MM.1S (cell line): ENCODE measurements at places on chromosomes 2 and 18.

GRCh38 chr2:182191061-182191460 is 205.4 kb downstream of the PPP1R1C start:
- DNase-seq = no peak

GRCh38 chr2:109397893-109398292 is 215.9 kb downstream of the SEPTIN10 start:
- no peak for DNase-seq

DNA sequence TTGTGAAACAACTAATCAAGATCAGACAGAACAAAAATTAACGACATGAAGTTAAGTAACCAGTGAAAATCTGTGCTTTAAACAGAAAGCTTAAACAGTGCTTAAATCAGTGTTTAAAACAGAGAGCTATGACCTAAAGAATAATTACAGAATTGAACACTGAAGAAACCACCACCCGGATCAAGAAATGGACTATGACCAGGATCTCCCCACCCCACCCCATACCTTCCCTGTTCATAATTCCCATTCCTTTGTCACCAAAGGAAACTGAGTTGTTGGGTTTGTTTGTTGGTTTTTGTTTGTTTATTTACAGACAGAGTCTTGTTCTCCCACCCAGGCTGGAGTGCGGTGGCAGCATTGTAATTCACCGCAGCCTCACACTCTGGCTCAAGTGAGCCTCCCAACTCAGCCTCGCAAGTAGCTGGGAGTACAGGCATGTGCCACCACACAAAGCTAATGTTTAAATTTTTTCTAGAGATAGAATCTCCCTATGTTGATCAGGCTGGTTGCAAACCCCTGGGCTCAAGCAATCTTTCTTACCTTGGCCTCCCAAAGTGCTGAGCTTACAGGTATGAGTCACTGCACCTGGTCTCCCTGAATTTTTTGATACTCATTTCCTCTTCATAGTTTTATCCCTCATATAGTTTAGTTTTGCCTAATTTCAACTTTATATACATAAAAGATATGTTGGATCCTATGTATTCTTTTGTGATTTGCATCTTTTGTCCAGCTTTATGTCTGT is 8.2 kb upstream of the ALPG start:
- DNase-seq = no peak

DNA sequence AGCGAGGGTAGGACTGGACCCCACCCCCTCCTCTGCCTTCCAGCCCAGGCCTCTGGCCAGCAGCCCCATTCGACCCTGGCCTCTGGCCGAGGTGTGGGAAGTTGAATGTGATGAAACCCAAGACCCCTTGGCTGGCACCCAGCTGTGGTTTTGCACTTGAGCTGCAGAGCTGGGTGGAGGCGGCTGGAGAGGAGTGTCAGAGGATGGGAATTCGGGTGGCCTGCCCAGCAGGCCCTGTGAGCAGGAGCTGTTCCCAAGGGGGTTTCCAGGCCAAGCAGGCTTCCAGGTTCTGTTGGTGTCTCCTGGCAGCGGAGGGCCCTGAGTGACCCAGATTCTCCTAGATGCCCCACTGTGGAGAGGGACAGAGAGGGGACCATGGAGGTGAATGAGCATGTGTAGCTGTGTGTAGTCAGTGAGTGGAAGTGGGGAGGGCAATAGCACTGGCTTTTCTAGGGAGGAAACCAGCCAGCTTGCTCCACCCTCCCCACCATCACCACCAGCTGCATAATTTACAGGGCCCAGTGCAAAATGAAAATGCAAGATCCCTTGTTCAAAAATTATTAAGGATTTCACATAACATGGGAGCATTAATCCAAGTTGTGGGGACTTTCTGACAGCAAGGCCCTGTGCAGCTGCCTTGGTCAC is 172.2 kb upstream of the HAAO start:
- DNase-seq = no peak

- no peak for DNase-seq
Observed at GRCh38 chr18:13437034-13437433, 218.5 kb downstream of the LDLRAD4 start.
